Hematopoietic multipotent progenitor cell treated with erythropoietin and hydrocortisone succinate and interleukin-3 and kit ligand, for 17 days (in vitro differentiated cells): ENCODE measurements at places on chromosomes 2 and 18.

DNA sequence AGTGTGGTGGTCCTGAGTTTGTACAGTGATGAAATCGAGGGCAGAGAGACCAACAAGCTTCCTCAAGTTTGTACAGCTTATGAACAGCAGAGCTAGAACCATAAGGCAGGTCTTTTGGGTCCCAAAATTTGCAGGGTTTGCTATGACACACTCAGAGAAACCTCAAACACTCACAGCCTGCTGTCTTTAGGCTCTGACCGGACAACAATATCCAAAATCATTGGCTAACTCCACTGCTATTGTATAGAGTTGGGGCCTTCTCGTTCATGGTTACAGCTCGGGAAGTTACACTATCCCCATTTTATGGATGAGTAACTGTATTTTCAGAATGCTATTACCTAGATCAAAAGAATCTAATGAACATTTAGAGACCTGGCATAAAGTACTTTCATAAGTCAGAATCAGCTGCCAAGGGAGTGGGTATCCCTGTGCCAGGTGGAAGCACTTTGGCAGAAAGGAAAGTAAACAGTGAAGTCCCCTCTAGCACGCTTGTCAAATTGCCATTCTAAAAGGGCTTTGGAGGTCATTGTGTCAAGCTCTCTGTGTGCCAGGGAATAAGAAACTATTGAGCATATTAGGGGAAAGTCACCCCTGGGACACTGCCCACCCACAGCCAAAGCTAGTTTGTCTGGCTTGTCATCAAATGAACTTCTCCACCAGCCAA, 331.8 kb downstream of the ALK start:
- DNase-seq, result no peak

- no peak for DNase-seq
These were observed 242.2 kb downstream of the FIGN start for GRCh38 chr2:163493359-163494298.

DNA sequence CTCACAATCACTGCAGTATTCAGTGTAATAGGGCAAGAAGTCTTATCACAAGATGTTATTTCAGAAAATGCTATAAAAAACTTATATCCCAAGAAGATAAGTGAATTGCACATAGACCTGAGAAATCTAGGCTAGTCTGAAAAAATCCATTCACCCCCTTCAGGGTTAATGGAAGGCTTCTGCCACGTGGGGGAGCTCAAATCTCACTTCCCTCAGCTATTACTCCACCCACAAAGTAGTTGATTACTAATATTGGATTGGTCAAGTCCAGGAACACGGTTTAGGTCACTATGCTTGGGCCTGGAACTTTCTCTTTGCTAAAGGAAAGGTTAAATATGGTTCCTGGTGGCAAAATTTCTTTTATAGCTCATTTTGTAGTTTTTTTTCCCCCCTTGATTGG, 51.2 kb upstream of the ADAM23 start:
- DNase-seq, result no peak

GRCh38 chr2:128275498-128276045, 43.1 kb downstream of the HS6ST1 start:
- no peak for DNase-seq

DNA sequence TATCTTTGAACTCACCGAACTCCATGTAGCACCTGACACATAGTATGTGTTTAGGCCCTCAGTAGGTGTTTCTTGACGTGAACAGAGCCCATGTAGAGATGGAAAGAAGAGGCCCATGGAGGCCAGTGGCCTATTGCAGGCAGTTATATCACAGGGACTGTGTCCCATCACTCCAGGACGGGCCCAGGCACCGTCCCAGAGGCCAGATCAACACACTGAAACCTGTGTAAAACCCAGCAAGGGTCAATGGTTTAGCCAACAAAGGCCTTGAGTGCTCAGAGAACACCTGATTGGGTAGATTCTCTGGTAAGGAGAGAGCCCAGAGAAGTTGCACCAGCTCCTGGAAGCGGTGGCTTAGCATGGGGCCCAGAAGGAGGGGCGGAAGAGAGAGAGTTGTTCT, 82.8 kb downstream of the INHBB start:
- no peak for DNase-seq

DNA sequence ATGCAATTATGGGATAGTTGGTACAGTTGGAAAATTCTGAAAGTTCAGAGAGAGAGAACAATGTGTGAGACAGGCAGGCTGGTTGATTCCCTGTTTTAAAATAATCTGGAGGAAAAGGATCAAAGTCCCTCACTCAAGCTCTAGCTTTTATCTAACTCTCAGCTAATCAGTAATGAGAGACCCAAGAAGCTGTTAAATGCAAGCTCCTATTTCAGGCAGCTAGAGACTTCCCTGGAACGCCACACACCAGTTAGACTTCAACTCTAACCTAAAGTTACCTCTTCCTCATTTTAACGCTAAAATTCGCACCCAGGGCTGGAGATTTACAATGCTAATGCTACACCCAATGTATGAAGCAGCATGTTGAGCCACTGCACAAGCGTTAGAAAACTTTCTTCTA, 243.1 kb downstream of the EN1 start:
- DNase-seq, result no peak
